ENCODE measurements at places on chromosomes 6 and 20.

GRCh38 chr20:50292591-50293283, 102.1 kb downstream of the CEBPB start:
- DNase-seq: no peak

- DNase-seq: no peak
Measured at GRCh38 chr6:157652601-157653363, 170.3 kb upstream of the SNX9 start.

- DNase-seq: no peak
Measured at GRCh38 chr20:3247638-3248037, 8.6 kb upstream of the SLC4A11 start.

DNA sequence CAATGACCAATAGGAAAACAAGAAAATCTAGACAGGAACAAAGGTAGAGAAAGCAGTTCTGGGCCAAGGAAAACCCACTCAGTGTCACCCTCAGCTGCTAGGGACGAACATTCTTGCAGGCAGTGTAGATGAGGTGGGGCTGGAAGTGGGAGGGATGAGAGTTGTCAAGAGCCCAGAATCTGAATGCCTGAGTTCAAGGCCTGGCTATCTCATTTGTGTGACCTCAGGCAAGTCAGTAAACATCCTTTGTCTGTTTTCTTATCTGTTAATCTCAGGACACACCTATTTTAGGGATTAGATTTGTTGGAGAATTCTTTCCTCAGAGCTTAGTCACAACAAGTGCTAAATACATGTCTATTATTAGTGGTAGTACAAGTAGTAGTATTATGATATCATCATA, 50.9 kb upstream of the KIF16B start:
- DNase-seq: no peak

DNA sequence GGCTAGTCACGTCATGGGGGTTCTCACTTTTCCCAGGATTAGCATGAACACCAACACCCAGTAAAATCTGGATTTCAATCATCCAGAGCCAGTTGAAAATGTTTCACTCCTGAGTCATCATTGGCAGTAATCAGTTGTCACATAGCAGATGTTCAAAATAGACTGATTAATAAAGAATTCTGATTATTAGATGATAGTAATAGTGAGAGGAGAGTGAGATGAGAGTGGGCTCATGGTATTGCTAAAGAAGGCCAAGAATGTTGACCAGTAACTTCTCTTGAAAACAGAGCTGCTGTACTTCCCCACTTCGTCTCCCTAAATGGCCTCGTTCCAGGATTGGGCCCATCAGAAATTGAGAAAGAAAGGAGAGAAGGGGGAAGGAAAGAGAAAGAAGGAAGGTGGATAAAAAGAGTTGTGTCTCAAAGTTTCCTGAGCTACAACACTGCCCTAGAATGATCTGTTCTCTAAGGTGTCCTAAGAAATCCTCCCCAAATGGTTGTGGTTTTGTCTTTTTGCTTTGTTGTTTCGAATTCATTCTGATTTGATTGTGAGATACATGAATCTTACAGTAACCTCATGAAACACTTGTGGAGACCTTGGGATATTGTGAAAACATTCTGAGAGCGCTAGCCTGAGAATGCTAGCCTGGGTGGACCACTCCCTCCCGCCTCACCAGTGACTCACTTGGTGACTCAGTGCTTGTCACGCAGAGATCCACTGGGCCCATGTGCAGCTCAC, 502.2 kb upstream of the JARID2 start:
- DNase-seq: no peak

- DNase-seq: no peak
Measured at GRCh38 chr6:168137024-168137423, 58.0 kb upstream of the FRMD1 start.
